ENCODE measurements at places on chromosomes 1 and 21.

GRCh38 chr1:93617670-93618499, 63.8 kb downstream of the BCAR3 start:
- DNase-seq = peak; percentile 41

DNA sequence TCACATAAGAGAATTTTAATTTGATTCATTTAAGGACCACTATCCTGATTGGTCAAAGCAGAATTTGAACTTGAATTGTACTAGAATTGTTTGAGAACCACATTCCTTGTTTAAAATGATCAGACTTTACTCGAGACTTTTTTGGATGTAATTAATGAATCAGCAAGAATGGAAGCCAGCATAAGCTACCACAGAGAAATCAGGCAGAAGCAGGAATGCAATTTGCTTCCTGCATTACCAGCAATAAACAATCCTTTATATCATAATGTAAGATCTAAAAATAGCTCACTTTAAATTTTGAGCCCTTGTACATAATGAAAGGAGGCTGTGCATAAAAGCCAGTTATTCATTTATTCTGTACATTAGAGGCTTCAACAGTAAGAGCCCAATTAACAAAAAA, 119.8 kb upstream of the BACE2 start:
- no peak for DNase-seq

GRCh38 chr21:25283720-25284119, 323.6 kb downstream of the MRPL39 start:
- peak; percentile 18 for DNase-seq

DNA sequence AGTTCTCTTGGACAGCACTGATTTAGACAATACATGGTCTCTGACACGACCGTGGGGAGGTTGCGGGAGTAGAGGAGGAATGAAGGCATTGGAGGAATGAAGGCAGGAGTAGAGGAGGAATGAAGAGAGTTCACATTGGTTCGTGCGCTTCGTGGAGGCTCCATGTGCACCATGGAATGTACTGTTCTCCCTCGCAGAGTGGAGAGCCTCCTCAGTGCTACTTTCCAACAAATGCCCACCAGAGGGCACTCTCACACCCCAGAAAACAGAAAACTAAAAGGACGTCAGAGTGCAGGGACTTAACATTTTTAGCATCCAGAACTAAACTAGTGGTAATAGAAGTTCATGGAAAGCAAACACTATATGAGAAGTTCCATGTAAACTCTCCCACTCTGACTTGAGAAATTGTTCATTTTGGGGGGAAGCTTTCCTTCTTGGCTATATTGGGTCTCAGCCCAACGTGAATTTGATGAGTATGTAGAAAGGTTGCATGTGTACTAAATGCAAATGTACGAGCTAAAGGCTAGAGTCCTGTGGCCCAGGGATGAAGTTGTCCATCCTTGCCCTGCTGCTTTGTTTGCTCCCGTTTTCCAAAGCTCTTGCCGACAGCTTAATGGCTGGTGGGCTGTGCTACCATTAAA, 211.6 kb downstream of the LMX1A start:
- DNase-seq = peak; percentile 8

- no peak for DNase-seq
Measured at GRCh38 chr1:201259476-201260235, 23.6 kb upstream of the PKP1 start.

DNA sequence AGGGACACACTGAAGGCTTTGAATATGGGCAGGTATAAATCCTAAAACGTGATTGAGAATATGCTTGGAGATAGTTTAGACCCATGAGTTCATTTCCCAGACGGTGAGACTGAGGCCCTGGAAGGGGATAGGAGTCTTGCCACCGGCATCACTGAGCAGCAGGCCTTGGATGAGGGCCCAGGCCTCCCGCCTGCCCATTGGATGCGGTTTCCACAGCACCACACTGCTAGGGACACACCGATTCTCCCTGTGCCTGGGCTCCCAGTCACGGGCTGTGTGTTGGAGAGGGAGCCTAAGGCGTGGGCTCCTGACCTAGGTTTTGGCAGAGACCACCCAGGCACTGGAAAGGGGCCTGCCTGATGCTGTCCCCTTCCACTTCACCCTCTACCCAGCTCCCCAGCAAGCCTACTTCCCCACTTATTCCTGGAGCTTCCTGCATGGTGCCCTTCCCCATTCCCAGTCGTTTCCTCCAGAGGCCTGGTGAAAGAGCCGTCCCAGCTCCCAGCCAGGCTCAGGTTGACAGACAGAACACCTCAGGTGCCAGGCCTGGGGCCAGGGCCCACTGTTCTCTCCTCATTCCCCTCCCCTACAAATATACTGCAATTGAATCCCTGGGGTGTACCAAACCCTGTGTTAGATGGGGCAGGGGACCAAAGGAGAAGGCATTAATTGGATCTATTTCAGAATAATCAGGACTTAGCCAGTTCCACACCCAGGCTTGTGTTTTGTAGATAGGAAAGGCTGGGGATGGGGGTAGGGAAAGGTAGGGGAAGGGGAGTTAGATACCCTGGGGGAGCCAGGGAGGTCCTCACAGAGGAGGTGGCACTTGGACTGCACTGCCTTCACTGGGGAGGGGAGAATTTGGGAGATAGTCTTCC, 3.4 kb downstream of the FOXO6 start:
- no peak for DNase-seq

DNA sequence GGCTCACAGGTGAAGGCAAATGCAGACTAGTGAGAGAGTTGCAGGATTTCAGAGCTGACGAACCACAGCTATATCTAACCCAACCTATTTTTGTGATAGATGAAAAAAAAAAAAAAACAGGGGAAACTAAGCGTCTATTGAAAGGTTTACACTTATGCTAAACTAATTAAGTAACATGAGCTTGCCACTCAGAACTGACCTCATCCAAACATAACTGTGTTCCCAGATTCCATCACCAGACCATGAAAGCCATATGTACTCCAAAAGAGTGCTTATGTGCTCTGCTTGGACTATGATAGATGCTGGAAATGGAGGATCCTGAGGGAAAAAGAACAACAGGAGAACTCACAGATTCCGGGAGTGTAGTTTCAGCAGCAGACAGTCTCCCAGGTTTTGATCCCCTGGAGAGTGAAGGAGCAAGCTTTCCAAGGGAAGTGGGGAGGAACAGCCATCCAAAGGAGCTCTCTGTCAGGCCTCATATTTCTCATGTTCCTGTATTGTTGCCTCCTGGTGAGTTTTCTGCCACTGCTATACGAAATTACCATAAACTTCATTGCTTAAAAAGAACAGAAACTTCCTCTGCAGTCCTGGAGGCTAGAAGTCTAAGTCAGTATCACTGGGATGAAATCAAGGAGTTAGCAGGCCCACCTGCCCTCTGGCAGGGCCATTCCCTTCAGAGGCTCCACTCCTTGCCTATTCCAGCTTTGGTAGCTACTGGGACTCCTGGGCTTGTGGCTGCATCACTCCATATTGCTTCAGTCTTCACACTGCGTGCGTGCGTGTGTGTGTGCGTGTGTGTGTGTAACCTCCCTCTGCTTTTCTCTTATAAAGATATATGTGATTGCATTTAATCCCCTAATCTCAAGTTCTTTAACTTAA, 38.1 kb downstream of the NIBAN1 start:
- no peak for DNase-seq

GRCh38 chr21:45525910-45526306, 16.3 kb downstream of the SLC19A1 start:
- DNase-seq = no peak

- no peak for DNase-seq
Measured at GRCh38 chr1:116991171-116991845, 10.3 kb upstream of the CD101 start.

- DNase-seq = no peak
Measured at GRCh38 chr1:223455470-223455869, 62.3 kb downstream of the CCDC185 start.

GRCh38 chr1:234495231-234495990, 16.4 kb upstream of the TARBP1 start:
- DNase-seq = no peak

DNA sequence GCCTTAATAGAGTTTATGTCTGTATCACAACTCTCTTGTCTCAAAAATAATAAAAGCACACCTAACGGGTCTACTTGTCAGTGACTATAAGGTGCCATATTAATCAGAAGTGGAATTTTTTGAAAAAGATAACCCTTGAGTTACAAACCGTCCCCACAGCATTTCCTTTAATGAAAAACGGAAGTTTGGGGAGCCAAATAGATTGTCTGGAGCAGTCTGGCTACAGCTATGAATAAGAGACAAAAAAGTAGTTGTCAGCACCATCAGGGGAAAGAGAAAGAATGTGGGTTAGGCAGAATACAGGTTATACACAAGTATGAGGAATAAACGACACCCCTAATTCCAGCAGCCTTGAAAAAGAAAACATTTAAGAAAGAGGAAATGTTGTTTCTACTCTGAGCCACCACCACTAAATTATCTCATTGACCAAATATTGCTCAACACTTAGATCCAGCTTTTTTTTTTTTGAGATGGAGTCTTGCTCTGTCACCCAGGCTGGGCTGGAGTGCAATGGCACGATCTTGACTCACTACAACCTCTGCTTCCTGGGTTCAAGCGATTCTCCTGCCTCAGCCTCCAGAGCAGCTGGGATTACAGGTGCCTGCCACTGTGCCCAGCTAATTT, 29.4 kb upstream of the USP24 start:
- DNase-seq = no peak

DNA sequence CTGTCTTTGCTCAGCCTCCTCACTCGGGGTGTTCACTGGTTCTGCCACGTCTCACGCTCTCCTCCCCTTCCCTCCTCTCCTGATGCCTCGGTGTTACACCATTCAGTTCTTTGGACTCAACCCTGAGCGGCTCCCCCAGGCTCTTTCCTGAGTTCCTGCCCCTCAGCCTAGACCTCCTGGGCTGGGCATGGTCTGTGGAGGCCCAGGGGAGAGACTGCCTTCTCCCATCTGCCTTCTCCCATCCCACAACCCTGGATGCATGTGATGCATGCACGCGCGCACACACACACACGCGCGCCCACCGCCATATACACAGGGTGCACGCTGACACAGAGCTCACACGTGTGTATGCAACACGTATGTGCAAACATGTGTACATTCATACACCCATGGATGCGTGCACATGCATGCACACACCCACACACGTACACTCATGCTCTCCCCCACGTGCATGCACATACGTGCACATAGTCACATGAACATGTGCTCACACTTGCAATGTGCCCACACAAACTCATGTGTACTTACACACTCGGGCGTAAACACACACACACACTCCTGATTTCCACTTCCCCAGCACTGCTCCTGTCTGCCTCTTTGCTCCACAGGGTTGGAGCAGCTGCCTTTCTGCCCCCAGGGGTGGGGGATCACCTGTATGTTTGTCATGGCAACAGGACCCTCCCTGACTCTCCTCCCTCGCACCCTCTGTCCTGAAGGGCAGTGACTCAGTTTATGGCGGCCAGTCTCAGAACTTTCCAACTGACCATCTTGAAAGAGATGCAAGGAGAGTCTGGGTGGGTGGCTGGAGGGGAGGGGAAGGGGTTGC, 59.0 kb downstream of the HUNK start:
- no peak for DNase-seq

DNA sequence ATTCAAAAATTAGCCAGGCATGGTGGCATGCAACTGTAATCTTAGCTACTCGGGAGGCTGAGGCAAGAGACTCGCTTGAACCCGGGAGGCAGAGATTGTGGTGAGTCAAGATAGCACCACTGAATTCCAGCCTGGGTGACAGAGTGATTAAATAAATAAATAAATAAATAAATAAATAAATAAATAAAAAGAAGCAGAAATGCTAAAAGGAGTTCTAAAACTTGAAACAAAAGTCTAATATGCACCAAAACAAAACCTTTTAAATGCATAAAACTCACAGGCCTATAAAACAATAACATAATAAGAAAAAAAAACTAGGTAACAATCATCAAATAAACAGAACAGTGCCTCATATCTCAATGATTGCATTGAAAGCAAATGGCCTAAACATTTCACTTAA, 1458.9 kb downstream of the AMY1C start:
- DNase-seq = no peak

DNA sequence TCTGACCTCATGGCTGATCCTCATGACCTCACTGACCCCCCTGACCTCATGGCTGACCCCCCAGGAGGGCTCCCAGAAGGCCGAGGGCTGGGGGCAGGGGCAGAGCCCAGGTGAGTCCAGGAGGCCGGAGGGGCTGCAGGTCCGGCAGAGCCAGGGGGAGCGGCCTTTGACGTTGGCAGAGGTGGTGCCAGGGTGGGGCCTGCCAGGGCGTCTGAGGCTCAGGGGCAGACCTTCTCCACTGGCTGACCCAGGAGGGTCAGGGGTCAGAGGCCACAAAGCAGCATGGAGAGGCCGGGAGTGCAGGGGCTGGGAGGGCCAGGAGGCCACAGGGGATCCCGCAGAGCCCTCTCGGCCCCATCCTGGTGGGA, 28.1 kb upstream of the TTLL10 start:
- no peak for DNase-seq

GRCh38 chr21:15088488-15088887, 23.7 kb upstream of the NRIP1 start:
- no peak for DNase-seq

DNA sequence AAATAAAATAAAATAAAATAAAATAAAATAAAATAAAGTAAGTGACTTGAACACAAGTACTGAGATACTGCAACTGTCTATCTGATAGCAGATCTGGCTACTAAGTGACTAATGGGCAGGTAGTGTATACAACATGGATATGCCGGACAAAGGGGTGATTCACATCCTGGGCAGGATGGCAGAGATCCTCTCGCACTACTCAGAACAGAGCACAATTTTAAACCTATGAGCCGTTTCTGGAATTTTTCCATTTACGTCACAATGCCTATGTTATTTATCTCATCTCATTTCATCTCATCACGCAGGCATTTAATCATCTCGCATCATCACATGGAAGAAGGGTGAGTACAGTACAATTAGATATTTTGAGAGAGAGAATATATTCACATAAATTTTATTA, 233.3 kb upstream of the COA6 start:
- no peak for DNase-seq

DNA sequence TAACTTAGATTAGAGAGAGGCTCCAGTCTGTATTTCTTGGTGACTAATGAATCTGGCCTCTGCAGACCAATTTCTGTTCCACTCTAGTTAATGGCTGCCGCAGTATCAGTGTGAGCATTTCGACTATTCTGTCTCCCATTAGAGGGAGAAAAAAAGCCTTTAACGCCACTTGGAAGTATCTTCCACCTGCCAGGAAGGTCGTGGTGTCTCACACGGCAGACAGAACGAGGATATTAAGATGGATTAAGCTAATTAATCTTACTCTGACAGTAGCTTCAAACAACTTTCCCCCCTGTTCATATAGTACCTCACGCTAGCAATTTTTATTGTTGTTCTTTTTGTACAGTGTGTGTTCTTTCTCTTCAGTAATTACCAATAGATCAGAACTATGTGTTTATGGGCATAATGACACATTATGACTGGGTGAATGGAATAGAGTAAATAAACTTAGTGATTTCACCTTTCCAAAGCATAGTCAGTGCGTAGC, 153.8 kb downstream of the ADGRL2 start:
- no peak for DNase-seq

DNA sequence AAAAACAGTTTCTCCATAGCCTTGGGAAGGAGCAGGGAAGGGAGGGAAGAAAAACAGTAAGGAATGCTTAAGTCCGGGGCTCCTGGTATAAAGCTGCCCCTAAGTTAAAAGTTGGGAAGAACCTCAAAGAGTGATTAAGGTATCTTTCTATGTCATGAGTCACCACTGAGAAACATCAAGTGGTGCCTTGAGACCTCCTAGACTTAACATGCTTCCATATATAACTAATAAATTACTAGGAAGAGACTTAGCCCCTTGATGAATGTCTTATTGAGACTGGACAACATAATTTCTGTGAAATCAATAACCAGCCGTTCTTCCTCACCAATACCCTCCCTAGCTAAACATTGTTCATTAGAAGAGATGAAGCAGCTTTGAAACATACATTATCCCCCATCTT, 121.8 kb upstream of the SLC44A3 start:
- no peak for DNase-seq

Data from SHP77 treated with DMSO at 0.1 percent for 48 hours (cell line).